ENCODE measurements at places on chromosomes 2 and 18.

DNA sequence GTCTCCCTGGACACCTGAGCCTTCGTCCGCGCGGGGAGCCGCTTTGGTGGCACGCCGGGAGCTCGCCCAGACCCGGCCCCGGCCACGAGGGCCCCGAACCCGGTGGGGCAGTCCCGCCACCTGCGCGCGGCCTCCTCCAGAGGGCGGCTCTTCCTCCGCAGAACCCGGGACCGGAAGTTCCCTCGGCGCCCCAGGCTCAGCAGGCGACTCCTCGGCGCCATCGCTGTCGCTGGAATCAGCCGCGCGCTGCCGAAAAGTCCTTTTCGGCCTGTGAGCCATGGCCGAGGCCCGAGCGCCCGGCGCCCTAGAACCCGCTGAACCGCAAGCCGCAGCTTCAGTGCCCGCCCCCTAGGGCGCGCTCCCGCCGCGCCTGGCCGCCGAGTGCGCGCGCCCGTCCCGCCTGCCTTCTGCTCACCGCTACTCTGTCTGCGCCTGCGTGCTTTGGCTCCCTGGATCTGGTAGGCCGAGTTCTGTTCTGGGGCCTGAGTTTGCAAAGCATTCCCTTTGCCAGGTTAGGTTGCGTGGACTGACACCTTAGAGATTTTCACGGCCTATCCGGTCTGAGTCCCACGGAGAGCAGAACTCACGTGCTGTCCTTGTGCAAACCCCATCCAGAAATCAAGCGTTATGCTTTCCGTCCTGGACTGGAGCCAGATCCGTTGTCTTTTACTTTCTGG is at the start of gene GCFC2:
GCFC2 (minus strand) TSS at position 339 of the 677 bp plus-strand sequence; CDS start at position 279, 60 bp downstream.
- DNase-seq: peak; percentile 84

GRCh38 chr2:238938401-238939055 is 90.6 kb downstream of the TWIST2 start:
- no peak for DNase-seq

DNA sequence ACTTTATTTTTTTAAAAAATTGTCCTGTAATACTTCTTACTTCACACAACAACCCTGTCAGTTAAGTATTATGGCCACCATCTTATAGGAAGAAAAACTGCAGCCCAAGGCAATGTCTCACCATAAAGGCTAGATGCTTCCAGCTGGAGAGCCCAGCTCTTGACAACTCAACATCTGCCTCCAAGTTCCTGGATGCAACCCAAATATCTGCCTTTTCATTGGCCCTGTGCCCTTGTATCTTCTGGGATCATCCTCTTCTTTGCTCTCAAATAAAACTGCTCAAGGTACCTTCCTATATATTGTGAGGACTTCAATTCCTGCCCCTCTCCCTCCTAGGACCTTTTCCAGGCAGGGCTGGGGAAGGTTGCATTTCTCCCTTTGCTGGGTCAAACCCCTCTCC is 69.5 kb downstream of the BIN1 start:
- no peak for DNase-seq

GRCh38 chr18:332721-333510 is 65.1 kb upstream of the THOC1 start:
- DNase-seq: no peak

- no peak for DNase-seq
Observed at GRCh38 chr18:65746936-65747335, 3.9 kb upstream of the CDH7 start.

DNA sequence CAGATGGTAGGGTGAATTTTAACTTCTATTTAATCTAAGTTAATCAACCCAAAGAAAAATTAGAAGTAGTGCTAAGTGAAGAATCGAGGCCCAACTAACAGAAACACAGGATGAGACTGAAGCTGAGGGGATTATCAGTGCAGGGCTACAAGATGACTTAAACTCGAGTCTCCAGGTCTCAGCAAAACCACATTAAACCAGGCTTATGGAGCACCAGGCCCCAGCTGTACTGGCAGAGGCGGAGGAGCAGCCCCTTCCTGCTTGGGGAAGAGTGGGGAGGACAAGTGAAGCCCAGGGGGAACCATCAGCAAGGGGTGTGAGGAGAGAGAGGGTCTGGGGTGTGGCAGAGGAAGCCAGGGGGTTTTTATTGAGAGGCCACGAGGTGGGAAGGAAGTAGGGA is 135.9 kb upstream of the EPAS1 start:
- no peak for DNase-seq

DNA sequence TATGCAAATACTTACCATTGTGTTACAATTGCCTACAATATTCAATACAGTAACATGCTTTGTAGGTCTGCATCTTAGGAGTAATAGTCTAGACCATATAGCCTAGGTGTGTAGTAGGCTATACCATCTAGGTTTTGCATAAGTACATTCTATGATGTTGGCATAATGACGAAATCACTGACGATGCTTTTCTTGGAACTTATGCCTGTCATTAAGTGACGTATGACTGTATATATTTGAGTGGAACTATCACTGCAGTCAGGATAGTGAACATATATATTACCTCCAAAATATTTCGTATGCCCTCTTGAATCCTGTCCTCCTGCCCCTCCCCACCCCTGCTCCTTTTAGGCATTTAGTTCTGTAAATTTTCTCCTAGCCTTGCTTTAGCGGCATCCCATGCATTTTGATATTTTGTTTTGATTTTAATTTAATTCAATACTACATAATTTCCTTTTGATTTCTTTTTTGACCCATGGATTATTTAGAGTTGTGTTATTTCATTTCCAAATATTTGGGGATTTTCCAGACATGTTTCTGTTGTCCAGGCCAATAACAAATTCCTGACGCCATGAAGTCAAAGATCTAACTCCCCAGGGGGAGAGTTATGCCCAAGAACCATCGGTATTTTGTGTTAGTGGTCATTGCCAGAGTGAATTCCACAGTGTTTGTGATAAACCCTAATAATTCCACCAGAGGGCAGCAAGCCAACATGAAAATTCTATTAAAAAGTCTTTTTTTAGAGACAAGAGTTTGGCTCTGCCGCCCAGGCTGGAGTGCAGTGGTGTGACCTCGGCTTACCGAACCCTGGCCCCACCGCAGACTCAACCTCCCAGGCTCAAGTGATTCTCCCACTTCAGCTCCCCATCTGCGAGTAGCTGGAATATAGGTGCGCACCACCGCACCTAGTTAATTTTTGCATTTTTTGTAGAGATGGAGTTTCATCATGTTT is 24.2 kb upstream of the CASP8 start:
- peak; percentile 83 for DNase-seq

DNA sequence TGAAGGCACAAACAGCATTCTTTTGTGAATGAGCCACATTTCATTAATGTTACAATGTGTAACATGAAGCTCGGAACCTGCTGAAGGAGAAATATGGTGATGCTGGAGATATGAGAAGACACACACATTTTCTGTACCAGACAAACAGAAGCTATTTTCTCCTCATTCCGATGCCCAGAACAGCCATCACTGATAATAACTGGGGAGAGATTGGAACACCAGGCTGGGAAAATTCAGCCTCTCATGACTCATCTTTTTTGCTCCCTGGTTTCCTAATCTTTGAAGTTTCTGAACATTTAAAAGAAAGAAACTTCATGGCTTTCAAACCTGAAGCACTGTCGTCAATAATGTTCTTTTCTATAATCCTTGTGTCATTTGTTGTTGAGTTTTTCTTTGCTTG is 110.9 kb downstream of the LYPD6 start:
- DNase-seq: no peak

DNA sequence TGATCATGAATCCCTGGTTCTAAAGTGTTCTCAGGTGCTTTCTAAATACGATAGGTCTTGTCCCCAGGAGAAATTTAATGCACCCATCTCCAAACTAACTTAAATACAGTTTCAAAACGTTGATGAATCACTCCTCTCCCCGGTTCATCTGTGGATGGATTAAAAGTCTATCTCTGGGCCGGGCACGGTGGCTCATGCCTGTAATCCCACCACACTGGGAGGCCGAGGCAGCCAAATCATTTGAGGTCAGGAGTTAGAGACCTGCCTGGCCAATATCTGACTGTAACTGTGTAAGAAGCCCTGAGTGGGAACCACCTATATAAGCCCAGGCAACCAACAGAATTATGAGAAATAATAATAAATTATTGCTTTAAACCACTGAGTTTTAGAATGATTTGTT is 78.7 kb downstream of the LONRF2 start:
- DNase-seq: no peak

DNA sequence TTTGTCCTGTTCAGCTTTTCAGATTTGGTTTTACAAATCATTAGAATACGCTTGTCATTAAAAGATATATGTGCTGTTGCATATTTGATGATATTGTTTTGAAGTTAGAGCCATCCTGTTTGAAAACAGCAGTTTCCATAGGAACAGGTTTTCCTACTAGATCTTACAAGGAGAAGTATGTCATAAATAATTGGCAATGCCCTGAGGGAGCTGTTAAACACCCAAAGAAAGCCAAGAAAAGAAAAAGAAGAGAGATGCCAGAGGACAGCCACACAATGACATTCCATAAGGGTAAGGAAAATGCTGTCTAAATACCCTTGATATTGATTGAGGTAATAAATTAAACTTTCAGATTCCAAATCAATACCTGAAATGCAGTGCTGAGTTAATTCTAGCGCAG is 392.2 kb upstream of the CRIM1 start:
- DNase-seq: no peak

DNA sequence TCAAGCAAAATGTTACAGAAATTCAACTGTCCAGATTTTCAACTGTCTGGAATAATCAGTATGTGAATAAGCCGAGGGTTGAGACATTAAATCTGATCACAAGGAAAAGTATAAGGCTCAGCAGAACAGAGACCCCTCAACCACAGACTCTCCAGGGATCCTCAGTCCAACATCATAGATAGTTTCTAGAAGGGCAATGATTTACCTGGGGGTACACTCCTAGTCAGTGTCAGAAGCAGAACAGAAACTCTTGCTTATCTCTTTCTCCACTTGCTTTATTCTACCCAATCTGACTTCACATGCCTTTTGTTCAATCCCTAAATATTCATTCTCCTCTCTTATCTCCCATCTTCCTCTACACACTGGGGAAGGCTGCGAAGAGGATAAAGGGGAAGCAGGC is 36.4 kb downstream of the ICOS start:
- no peak for DNase-seq

GRCh38 chr2:55914786-55915185 is 8.8 kb downstream of the EFEMP1 start:
- no peak for DNase-seq

All from CD4-positive, alpha-beta T cell treated with Interleukin-4 for 4 hours (primary cell).